GM12878 (cell line): ENCODE measurements at places on chromosomes 2 and 18. TPM values are rescaled to one million over a fixed set of nuclear protein-coding genes. Genes with fewer than 3 reads are reported as not detected.

The POTEJ gene
- not detected in 2 replicates for total RNA-seq

The DAW1 gene
- total RNA-seq, result not detected in 2 replicates

The MGAT5 gene
- total RNA-seq, result 104 and 109 TPM in 2 replicates

The CELF4 gene
- total RNA-seq, result not detected in 2 replicates

The DHX57 gene
- 13.7 and 15.8 TPM in 2 replicates for total RNA-seq

DNA sequence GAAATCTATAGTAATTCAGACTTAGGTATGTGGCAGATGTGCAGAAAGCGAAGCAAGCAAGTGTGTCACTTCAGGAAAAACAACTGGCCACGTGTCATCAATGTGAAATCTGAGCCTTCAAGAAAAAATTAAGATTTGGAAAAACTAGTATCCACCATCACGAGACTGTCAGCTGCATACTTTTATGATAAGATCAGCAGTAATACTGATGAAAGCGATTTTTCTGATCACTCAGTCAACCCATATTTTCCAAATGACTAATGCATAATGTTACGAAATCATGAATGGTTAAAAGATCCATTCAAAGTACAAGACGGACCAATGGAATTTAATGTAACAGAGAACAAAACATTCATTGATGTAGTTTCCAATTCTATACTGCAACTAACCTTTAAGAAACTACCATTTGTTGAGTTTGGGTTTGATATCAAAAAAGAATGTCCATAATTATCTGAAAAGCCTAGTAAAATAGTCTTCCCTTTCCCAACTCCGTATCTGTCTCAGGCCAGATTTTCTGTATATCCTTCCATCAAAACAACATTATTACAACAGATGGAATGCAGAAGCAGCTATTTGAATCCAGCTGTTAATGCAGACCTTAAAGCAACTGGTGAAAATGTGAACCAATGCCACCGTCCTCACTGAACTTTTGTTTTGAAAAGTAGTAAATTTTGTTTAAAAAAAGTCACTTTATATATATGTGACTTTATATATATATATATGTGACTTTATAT is 17.0 kb upstream of the BCL2 start:
- H3K4me1 ChIP-seq, result no peaks in the 10 kb centered on the region
- H3K27ac ChIP-seq, result no peak overlapping the region
- H3K4me3 ChIP-seq, result no peak overlapping the region
- no peaks in the 10 kb centered on the region for H3K27me3 ChIP-seq

- peak; percentile 4 for DNase-seq
- H3K27ac ChIP-seq, result no peak overlapping the region
- no peaks in the 10 kb centered on the region for H3K4me1 ChIP-seq
- H3K4me3 ChIP-seq, result no peak overlapping the region
- H3K27me3 ChIP-seq, result no peaks in the 10 kb centered on the region
Measured at GRCh38 chr2:175690113-175690837, 311.8 kb downstream of the LNPK start.

- DNase-seq, result no peak
- peaks cover 8% of the 10 kb centered on the region for H3K36me3 ChIP-seq
Measured at GRCh38 chr2:224847961-224848850, 132.0 kb upstream of the CCDC195 start.

- no peaks in the 10 kb centered on the region for H3K27me3 ChIP-seq
- H3K4me1 ChIP-seq, result no peaks in the 10 kb centered on the region
Measured at GRCh38 chr2:179393481-179393880, 128.8 kb upstream of the SESTD1 start.

DNA sequence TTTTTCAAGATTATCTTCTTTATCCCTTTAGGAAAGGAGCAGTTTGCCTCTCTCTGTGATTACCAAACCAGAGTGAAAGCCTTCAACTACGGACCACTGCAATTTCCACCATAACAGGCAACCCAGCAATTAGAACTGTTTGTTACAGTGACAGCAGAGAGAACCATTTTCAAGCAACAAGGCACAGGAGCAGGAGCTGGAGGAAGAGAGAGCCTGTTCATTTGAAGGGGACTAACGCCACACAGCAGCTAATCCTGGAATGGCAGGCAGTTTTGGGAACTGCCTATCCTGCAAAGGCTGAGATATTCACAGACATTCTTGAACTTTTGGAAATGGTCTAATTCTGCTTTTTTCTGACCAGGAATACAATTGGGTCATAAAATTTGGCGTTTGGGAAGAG is 1541.9 kb upstream of the PIK3C3 start:
- H3K27me3 ChIP-seq, result no peaks in the 10 kb centered on the region
- no peak for DNase-seq
- H3K4me1 ChIP-seq, result no peaks in the 10 kb centered on the region
- H3K4me3 ChIP-seq, result no peak overlapping the region
- no peak overlapping the region for H3K27ac ChIP-seq

DNA sequence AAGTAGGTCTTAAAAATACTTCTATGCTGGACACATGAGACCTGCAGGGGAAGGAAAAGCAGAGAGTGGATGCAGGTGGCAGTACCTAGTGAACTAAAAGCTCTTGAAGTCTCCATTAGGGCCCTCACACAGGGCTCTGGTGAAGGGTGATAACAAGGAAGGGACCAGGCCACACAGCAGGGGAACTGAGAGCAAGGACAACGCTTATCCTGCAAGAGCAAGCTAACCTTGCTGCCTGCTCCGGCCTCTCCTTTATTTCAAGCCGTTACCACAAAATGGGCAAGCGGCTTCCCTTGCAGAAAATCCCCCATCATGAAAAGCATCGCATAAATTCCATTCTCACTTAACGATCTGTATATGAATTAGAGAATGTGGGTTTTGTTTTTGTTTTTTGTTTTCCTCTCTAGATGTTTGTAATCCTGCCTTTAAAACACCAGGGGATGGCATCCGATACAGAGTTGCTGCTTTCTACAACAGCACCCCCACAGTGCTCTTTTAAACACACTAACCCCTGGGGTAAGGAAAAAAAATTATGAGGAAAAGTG is 64.5 kb downstream of the CACNB4 start:
- no peak overlapping the region for H3K4me3 ChIP-seq
- H3K27me3 ChIP-seq, result no peaks in the 10 kb centered on the region

DNA sequence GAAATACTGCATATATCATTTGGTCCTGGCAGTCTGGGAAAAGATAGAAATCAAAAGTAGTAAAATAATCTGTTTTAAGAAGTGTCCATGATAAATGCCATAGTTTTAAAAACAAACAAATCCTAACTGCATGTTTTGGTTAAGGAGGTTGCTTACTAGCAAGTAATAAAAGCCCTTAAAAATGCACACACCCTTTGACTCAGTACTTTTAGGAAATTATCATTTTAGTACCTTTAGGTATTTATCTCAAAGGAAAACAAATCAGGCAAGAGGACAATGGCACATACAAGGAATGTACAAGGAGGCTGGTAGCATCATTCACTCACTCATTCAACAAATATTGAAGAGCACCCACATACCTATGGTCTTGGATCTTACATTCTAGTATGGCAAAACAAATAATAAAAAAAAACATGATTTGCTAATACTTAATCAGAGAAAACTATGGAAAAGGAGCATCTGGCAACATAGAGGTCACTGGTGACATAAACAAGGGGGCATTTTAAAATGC is 67.6 kb downstream of the OLA1 start:
- peaks cover 8% of the 10 kb centered on the region; the same call in 1 of the 2 replicates for H3K4me1 ChIP-seq
- H3K27me3 ChIP-seq, result no peaks in the 10 kb centered on the region
- no peaks in the 10 kb centered on the region; the same call in none of the 2 replicates for H3K36me3 ChIP-seq

GRCh38 chr2:1697601-1698000 is 46.7 kb downstream of the PXDN start:
- no peak overlapping the region for H3K27ac ChIP-seq
- no peaks in the 10 kb centered on the region for H3K4me1 ChIP-seq
- no peak overlapping the region for H3K4me3 ChIP-seq
- H3K36me3 ChIP-seq, result no peaks in the 10 kb centered on the region
- no peaks in the 10 kb centered on the region for H3K27me3 ChIP-seq

DNA sequence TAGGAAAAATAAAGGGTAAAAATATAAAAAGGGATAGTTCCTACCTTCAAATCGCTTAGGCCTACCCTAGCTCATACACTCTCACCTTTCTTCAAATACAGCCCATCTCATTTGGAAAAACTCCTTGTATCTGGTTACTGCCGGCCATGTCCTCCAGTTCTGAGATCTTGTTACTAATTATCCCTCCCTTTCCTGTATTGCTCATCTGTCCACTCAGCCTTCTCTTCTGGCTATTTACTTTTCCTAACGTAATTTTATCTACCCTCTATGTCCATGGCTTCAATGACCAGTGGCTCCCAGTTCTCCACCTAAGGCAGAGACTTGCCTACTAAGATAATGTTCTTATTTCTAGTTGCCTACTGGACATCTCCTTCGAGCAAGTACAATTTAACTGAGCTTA is 342.9 kb upstream of the ACVR2A start:
- no peaks in the 10 kb centered on the region for H3K36me3 ChIP-seq
- no peak overlapping the region for H3K4me3 ChIP-seq
- no peaks in the 10 kb centered on the region for H3K4me1 ChIP-seq
- DNase-seq, result no peak
- H3K27ac ChIP-seq, result no peak overlapping the region
- no peaks in the 10 kb centered on the region for H3K27me3 ChIP-seq

- no peak overlapping the region for H3K4me3 ChIP-seq
- no peak overlapping the region for H3K27ac ChIP-seq
- no peaks in the 10 kb centered on the region; the same call in 1 of the 2 replicates for H3K4me1 ChIP-seq
Measured at GRCh38 chr2:235051436-235052260, 99.8 kb downstream of the SH3BP4 start.

DNA sequence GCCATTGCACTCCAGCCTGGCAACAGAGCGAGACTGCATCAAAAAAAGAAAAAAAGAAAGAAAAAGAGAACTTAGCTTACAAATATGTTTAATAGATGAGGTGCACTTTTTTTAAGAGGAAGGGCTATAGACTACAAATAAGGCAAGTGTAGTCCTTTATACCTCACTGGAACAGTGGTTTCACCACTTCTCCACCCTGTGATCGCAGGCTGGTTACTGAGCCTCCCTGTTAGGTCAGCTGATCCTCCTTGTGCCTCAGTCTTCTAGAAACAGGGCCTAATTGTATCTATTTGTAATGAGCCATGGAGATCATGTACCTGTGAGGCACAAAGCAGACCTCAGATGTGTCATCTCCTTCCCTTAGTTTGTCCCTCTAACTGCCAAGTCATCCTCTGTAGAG is 4.5 kb downstream of the CXCR2 start:
- H3K4me1 ChIP-seq, result no peaks in the 10 kb centered on the region
- H3K4me3 ChIP-seq, result no peak overlapping the region
- DNase-seq, result no peak
- H3K27ac ChIP-seq, result no peak overlapping the region
- H3K27me3 ChIP-seq, result no peaks in the 10 kb centered on the region; the same call in 1 of the 2 replicates

DNA sequence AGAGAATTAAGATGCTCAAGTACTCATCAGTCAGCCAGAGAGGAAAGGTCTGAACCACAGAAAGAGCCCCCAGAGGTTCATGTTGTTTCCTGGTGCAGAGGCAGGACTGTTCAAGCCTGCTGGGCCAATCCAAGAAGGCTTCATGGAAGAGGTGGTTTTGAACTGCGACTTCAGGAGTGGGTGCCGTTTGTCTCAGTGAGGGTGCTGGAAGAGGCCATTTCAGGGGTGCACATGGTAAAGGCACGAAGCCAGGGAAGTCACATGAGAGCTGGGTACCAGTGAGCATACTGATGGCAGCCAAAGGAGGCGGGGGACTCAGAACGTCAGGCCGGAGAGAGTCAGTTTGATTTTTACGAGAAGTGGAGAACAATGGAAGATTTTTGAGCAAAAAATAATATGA is 55.5 kb downstream of the EMILIN2 start:
- no peaks in the 10 kb centered on the region for H3K27me3 ChIP-seq
- H3K4me3 ChIP-seq, result no peak overlapping the region
- H3K36me3 ChIP-seq, result no peaks in the 10 kb centered on the region
- no peak overlapping the region for H3K27ac ChIP-seq
- 0 out of 2 replicates have a peak, but pooled peaks cover 3% of the 10 kb centered on the region for H3K4me1 ChIP-seq

GRCh38 chr18:42414756-42415454 is 459.9 kb downstream of the PIK3C3 start:
- DNase-seq, result no peak
- H3K4me1 ChIP-seq, result no peaks in the 10 kb centered on the region
- no peaks in the 10 kb centered on the region for H3K36me3 ChIP-seq
- H3K27ac ChIP-seq, result no peak overlapping the region

DNA sequence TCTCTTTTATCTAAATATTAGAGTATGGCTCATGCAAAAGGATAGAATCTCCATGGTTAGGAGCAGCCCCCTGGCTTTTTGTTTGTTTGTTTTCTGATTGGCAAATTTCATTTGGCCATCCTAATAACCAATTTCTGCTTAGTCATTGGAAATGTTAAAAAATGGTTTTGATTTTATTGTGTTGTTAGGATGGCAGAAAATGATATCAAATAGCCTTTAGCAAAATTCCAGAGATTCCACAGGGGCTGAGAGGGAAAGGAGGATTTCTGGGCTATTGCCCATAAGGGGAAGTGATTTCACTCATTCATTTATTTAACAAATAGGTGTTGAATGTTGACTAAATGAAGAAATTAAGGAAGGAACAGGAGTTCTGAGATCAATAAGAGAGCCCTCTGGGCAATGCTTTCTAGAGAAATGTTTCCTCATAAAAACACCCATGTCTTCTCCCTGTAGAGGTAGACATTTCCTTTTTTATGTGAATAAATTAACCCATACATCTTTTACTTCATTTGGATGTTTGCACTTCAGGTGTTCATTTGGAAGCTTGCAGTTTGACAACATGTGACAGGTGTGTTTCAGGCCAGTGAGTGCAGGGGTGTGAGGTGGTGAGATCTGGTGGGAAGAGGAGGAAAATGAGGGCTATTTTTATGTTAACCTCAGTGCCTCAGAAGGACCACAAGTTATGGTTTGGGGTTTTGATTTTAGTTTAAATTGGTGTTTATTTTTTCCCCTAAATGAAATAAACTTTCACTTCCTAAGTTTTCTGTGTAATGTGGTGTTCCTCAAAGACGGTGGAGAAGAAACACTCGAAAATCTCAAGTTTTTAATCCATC is 61.7 kb upstream of the EPC2 start:
- H3K36me3 ChIP-seq, result no peaks in the 10 kb centered on the region
- DNase-seq, result no peak
- H3K4me1 ChIP-seq, result peaks cover 6% of the 10 kb centered on the region; the same call in 1 of the 2 replicates
- no peak overlapping the region for H3K4me3 ChIP-seq
- no peak overlapping the region for H3K27ac ChIP-seq
- H3K27me3 ChIP-seq, result no peaks in the 10 kb centered on the region; the same call in 1 of the 2 replicates

DNA sequence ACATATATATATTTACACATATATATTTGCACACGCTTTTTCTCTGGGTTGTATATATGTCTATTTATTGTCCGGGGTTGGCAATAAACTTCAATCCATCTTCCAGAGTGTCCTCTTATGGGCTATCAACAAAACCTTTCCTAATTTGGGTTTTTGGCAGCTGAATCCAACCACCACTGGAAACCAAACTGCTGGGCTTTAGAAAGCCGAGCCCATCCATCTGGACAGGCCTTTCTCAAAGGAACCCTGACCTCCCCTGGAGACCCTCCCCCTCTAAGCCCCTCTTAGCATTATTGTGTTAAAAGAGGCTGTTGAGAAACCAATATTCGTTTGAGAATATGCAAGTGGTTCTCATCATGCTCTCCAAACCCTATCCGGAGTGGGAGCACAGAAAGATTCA is 153.6 kb downstream of the NRP2 start:
- no peak overlapping the region for H3K4me3 ChIP-seq
- H3K4me1 ChIP-seq, result no peaks in the 10 kb centered on the region
- no peaks in the 10 kb centered on the region for H3K36me3 ChIP-seq
- H3K27me3 ChIP-seq, result no peaks in the 10 kb centered on the region
- DNase-seq, result no peak
- no peak overlapping the region for H3K27ac ChIP-seq
